Hippocampal formation (tissue), 2 donors: ENCODE measurements at places on chromosomes 16 and 17.
A peak's percentile ranks its signal among the peaks of the same experiment; 100 is the strongest.

GRCh38 chr17:80946449-80946848 lies 45.2 kb upstream of the CHMP6 start:
- DNase-seq = no peak

GRCh38 chr17:6365200-6365943 lies 69.5 kb downstream of the AIPL1 start:
- no peak for DNase-seq

GRCh38 chr16:71467810-71468209 lies 5.8 kb upstream of the ZNF23 start:
- DNase-seq = no peak

DNA sequence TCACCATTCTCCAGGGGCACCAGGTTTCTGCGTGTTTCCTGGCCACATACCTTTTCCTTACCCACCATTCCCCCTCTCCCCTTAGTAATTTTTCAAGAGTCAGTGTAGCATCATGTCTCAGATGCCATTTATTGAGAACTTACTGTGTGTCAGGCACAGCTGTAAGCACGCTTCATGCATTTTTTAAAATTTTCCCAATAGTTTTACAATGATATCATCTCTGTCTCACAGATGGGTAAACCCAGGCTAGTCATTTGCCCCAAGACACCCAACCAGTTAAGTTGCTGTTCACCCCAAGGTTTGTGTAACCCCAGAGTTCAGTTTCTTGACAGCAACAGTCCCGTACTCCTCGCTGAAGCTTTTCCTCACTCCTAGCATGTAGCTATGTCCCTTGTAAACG lies 56.4 kb upstream of the IRX3 start:
- DNase-seq = no peak

DNA sequence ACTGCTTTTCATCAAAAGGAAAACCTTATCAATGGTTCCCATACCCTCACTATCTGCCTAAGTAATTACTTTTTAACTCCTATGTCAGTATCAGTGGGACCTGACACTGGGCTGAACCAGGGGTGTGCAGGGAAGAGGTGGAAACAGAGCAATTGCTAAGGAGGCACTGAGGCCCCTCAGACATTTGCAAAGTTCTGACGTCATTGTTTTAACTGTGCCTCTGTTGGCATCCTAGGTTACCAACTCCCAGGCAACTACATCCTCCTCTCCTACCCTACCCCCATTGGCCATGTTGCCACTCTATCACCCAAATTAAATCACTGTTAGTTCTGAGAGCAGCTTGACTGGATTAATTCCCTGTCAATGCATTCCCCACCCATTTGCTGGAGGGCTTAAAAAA lies 8.0 kb upstream of the WWOX start:
- DNase-seq = no peak

DNA sequence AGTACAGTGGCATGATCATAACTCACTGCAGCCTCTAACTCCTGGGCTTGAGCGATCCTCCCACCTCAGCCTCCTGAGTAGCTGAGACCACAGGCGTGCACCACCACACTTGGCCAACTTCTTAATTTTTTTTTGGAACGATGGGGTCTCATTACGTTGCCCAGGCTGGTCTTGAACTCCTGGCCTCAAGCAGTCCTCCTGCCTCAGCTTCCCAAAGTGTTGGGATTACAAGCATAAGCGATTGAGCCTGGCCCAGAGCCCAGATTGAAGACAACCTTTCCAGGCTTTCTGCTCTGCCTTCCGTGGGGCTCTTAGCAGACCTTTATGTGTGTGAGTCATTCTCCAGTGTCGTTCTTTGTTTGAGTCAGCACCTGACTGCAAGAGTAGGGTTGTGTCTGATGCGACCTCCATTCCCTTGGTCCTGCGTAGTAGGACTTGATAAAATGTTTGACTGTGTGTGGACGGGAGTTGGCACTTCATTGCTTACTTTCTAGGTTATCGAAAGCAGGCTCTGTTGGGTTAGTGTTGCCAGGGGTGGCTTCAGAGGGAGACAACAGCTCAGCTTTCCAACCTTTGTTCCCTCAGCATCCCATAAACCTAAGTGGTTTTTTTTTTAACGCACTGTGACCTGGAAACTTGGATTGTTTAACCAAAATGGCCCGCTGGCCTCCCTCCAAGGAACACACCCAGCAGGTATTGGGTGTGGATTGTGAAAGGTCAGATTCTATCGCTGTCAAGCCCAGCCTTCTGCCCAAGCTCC lies 26.4 kb downstream of the EEF2K start:
- DNase-seq = no peak

DNA sequence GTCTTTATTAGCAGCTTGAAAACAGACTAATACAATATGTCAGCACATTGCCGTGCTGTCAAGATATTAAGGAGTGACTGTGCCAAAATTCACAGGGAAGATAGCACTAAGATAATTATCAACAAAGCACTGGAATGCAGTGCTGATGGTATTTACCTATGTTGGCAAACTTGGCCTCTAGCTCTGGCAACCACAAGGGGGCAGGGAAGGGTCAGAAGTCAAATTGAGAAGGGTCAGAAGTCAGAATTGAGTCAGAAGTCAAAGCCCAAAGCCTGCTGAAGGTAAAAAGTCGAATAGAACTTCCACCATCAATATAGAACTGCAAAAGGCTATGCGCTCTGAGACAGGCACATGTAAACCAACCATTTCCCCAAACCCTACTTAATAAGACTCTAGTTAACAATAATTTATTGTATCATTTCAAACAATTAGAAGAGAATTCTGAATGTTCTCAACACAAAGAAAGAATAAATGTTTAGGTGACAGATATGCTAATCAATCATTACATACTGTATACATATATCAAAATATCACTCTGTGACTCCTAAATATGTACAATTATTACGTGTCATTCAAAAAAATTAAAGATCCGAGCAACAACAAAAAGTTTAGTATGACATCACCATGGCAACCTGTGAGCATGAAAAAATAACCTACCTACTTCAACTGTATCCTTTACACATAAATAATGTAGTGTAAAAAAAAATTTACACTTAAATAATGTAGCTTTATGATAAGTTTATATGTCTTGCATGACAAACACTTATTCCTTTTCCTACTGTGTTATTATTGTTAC lies 916.1 kb downstream of the KCNJ2 start:
- no peak for DNase-seq

- DNase-seq = no peak
These were observed 17.1 kb downstream of the ZNHIT3 start for GRCh38 chr17:36503456-36504155.

- DNase-seq = no peak
These were observed 448.1 kb upstream of the DYNLRB2 start for GRCh38 chr16:80092681-80093080.

DNA sequence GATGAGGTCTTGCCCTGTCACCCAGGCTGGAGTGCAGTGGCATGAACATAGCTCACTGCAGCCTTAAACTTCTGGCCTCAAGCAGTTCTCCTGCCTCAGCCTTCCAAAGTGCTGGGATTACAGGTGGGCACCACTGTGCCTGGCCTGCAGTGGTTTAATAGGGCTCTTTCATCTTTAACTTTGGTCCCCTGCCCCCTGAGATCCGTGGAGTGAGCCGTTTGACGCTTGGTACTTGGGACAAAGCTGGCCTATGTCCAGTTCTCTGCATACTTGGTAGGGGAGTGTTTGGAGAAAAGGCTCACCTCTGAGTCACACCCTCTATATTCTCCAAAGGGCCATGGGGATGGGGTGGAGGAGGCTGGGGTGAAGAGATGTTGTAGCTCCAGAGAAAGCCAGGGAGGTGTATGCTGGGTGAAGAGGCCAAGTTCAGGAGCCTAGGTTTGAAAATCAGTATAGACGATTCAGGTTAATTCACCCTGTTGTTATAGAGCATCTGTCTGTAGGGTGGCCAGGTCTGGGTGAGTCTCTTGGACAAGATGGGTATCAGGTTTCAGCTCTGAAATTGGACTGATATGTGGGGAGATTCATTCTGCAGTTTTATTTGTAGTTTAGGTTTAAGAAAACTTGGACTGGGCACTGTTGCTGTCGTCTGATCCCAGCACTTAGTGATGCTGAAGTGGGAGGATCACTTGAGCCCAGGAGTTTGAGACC lies 17.6 kb downstream of the ABCC1 start:
- DNase-seq = no peak

DNA sequence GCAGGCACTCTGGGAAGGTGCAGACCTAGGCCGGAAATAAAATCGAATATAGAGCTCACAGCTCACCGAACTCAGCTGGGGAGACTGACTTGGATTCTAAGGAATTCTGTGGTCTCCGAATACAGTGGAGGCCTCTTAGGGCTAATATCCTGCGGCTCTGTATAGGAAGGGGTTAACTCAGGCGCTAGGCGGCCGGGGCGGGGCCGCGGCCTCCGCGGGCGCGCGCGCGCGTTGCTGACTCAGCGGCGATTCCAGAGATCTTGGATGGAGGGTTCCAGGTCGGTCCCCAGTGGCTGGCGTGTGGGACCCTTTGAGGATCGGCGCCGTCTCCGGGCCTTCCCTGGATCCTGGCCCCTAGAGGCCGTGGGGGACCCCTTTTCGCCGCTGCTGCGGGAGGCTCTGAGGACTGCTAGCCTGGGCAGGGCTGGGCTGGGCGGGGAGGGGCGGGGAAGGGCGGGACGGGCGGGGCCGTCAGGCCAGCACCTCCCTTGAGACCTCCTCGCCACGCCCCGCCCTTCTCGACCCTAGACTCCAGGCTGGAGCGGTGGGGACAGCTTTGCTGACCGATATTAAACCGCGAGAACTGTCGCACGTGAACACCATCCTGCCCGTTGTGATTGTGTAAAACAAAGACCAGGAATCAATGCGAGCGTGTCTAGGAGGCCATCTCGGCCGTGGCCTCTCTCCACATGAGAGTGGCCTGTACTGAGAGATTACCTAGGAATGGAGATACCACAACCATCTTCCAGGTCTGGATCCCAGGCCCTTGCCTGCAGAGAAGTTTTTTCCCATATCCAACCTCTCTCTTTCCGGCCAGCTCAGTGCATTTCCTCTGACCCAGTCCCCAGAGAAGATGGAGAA lies 1.4 kb upstream of the PLEKHH3 start:
- DNase-seq = peak; percentile 86

GRCh38 chr17:77124192-77124889 lies 16.4 kb upstream of the SEC14L1 start:
- DNase-seq = no peak

- no peak for DNase-seq
These were observed 47.1 kb downstream of the ABAT start for GRCh38 chr16:8721336-8722024.

- DNase-seq = no peak
These were observed 19.3 kb downstream of the DNASE1 start for GRCh38 chr16:3673676-3674377.

GRCh38 chr16:3088450-3088849 lies 10.6 kb downstream of the ZSCAN10 start:
- DNase-seq = no peak

GRCh38 chr17:75755990-75756389 lies 9.0 kb downstream of the GALK1 start:
- DNase-seq = no peak

- no peak for DNase-seq
These were observed 20.3 kb downstream of the PIMREG start for GRCh38 chr17:6464446-6465041.

GRCh38 chr16:30699615-30700099 lies 686 bp downstream of the SRCAP start:
- DNase-seq = no peak

GRCh38 chr17:65355246-65355645 lies 206.2 kb downstream of the AXIN2 start:
- DNase-seq = no peak

GRCh38 chr17:8285270-8286181 lies 2.9 kb upstream of the RANGRF start:
- DNase-seq = no peak

DNA sequence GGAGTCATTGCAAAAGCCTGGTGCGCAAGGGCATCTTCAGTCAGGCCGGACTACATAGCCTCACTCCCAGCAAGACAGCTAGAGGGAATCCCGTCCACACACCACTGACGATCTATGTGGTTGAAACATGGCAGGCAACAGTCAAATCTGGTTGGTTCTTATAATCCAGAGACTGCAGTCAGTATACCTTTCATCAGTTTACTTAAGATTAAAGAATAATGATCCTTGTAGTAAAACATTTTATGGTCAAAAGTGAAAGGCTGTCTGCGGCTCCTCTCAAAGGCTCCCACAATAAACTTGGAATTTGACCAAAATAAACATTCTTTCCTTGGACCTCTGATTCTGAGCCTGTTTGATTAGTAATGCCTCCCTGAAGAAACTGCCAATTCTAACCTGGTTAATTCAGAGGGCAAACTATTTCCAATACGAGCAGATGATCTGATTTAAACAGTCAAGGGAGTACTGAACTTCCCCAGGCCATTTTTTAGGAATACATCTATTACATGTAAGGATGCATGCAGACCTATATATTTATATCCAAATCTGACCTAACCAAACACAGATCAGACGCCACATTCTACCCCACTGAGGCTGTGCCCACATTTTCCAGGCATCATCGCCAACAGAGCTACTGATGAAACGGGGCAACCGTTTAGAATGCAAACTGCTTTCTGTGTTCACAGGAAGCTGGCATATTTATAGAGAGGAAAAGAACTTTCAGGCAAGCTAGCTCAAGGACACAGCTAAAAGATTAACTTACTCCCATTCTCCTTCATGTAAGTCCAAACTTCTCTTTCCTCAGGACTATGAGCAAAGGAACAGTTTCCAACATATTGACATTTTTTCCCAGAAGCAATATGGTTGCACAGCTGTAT lies 15.3 kb upstream of the TXNDC11 start:
- no peak for DNase-seq
